ENCODE measurements at places on chromosomes 6 and 20.

DNA sequence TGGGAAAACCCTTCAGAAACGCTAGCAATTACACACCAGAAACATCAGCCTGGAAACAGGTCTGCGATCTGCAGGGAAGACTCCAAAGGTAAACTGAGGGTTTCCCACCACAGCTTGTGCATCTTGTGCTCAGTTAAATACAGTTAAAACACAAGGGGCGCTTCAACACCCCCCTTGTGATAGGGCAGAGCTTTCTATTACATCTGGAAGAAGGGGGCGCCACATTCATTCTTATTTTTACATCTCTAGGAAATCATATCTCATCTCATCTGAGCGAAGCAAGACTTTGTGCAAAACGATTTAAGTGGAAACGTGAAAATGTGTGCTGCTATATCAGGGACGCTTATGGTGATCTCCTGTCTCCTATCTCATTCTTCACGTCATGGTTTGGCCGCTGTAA is 58.5 kb downstream of the PRND start:
- DNase-seq = no peak

GRCh38 chr6:2558861-2559801 is 191.6 kb downstream of the MYLK4 start:
- no peak for DNase-seq

- DNase-seq = no peak
Observed at GRCh38 chr20:52150440-52151258, 40.9 kb downstream of the ZFP64 start.

DNA sequence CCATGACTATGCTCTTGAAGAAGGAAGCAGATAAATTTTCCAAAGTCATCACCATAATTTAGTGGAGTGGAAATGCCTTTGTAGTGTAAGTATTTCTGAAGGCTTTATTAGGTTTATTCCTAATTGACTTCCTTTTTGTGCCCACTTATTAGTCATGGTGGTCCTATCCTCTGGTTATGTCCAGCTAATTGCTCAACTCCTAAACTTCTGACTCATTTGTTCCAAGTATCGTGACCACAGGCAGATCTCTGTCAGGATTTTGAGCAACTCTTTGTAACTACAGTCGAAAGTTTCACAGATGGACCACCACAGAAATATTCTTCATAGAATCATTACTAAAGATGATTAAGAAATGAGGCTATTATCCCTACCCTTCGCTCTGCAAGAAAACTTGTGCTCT is 315.6 kb upstream of the PTCHD4 start:
- DNase-seq = no peak

DNA sequence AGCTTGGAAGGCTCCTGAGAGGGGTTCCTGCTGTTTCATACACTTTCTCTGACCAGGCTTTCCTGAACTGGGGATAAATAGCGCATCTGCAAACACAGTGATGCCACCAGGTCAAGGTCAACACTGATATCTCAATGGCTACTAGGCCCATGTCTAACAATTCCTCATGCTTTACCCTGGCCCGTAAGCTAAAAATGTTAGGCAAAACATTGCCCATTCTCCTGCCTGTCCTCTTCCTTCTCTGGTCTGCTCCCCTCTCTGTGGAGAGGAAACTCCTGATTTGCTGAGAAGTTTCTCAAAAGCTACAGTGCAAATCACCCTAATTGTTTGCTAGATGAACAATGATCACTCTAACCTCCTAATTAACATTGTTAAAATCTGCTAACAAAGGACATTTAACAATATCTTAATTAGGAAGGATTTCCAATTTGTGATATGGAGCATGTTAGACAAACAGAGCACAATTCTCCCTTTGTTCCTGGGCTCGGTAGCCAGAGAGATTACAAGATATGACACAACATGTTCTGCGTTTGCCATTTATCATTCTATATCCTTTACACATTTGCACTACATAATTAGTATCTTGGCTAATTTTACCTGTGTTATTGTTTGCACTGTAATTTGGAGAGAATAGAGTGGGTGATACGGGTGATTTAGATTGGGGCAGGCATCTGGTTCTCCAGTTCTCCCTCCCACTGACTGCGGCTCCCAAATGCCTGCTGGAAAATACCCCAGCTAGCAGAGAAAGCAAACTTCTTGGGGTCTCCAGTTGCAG is 266.8 kb downstream of the CD83 start:
- no peak for DNase-seq

DNA sequence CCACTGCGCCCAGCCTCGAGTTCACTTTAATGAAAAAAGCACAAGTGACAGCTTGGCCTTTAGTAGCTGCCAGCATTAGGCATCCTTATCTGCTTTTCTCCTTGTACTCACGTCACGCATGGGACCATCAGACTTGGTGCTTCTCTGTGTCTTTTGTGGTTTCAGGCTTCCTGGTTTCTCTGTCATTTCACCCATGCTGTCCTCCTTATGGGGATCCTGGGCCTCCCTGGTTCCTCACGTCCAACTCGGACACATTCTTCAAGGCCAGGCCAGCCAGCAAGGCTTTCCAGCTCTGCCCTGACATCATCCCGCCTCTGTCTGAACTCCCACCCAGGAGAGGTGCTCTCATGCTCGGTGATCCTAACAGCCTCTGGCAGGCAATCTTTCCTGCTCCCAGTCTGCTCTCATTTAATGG is 83.2 kb downstream of the TIAM2 start:
- DNase-seq = no peak

GRCh38 chr6:50691814-50692495 is 21.4 kb upstream of the TFAP2D start:
- DNase-seq = no peak

DNA sequence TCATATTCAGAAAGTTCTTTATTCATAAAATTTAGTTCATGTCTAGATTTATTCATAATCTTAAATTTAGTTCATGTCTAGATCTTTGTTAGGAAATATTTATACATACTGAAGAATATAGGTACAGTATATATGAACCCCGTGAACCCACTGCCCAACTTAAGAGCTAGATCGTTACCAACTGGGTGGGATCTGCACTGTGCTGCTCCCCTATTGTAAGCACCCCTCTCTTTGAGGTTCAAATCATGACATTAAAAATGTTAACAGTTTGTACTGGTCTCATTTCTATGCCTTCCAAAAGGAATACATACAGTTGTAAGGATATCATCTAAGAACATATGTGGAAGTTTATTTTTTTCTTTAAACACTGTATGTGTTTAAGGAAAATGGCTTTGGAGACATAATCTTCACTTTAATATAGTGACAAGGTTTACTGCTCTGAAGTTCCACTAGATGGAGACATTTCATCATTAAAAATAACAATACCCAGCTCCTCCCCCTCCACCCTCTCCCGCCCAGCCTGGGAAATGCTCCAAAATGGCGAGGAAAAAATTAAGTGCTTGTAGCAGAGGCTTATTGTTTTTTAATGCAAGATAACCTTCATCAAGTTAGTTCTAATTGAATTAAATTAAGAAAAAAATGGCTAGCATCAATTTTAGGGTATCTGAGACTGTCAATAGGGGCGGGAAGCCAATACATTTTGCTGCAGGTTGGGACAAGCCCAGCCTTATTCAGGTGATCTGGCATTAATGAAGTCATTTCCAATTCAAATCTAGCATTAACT is 104.1 kb upstream of the TRAF3IP2 start:
- DNase-seq = peak; percentile 22

DNA sequence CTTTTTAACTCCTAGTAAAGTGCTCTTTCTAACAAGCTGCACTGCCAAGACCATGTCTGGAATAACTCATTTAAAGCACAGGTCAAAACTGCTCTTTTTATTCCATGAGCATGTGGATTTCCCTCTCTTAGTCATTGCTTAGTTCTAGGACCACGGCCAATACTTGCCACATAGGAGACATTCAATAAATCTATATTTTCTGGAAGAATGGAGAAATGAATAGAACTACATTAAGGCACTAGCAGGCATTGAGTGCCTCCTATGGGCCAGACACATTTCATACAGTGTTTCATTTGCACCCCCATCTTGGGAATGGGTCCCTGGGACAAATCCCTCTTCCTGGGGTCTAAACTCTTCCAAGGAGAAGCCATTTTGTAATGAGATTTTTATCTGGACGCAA is 552.8 kb upstream of the CITED2 start:
- DNase-seq = no peak

GRCh38 chr20:50320901-50321796 is 130.5 kb downstream of the CEBPB start:
- DNase-seq = no peak

DNA sequence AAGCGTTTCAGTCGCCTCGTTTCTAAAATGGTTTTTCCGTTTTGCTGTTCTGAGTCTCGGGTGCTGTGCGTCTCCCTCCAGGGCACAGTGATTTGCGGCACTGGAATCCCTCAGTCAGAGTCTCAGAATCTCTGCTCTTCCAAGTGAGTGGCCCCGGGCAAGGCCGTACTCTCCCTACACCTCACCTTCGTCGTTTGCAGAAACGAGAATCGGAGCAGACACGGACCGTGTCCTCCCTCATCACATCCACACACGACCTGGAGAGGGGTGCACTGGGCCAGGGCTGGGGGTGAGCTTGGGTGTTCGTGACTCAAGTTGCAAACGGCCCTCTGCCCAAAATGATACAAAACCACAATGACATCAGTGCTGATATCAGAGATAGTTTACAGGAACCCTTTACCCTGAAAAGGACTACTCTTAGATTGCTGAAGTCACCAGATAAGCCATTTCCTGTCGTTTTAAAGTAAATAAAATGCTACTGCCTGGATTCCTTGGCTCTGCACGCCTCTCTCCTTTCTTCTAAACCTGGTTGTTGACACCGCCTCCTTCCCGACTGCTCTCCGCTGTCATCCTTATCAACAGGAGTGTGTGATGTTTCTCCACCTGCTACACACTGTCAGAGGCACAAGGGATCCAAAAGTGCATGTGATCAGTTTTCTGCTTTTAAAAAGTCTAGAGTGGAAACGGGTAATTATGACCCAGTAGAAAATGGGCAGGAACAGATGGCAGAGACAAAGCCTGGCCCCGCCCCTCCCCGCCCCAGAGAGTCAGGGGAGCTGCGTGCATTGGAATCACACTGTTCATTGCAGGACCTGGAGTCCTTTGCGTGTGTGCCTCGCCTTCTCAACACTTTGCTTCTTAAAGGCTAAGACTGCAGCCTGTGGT is 38.4 kb downstream of the KIF25 start:
- no peak for DNase-seq

DNA sequence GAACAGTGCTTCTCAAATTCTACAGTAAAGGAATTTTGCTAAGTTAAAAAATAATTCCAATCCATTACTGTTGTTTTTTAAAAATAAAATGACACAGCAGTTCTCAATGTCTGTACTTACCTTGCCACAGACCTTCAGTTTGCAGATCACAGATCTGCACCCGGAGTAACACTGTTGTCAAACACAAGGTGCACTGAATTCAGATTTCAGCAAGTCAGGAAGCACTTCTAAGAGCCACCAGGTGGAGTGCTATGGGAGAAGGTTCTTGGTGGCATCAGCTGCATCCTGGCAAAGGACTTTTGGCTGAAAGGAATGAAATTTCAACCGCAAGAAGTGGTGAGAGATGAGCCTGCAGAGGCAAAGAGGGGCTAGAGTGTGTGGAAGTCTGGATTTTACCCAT is 17.4 kb downstream of the RSPH4A start:
- no peak for DNase-seq

DNA sequence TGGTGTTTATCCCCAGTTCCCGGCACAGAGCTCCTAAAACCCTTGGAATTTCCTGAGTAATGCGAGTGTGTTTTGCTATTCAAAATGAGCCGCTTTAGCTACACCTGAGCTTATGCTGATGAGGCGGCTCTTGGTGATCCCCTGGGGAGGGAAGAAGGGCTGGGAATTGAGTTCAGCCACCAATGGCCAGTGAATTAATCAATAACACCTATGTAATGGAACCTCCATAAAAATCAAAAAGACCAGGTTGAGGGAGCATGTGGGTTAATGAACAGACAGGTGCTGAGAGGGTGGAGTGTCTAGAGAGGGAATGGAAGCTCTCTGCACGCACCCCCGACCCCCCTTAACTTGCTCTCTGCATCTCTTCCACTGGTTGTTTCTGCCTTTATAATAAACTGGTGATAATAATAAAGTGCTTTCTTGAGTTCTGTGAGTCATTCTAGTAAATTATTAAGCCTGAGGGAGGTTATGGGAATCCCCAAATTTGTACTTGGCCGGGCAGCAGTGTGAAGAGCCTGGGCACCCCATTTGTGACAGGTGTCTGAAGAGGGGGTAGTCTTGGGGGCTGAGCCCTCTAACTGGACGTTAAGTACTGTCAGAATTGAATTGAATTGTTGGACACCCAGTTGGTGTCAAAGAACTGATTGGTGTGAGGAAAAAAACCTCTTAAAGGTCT is 24.6 kb upstream of the SERPINB1 start:
- no peak for DNase-seq

GRCh38 chr6:38146021-38146733 is 326.6 kb downstream of the ZFAND3 start:
- DNase-seq = no peak

DNA sequence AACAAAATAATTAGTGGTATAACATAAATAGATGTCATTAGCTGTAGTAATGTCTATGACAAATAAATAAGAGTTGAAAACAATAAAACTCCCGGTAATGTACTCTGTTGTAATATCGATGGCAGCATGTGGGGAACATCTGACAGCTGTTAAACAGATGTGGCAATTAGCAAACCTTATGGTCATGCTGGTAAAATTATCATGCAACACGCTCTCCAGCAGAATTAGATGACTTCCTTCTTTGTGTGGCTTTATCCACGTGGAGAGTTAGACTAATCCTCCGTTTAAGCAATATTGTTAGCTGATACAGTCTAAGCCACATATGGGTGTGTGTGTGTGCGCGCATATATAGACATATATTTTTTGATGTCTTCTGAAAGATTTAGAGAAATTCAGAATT is 77.7 kb upstream of the ZFP64 start:
- no peak for DNase-seq

DNA sequence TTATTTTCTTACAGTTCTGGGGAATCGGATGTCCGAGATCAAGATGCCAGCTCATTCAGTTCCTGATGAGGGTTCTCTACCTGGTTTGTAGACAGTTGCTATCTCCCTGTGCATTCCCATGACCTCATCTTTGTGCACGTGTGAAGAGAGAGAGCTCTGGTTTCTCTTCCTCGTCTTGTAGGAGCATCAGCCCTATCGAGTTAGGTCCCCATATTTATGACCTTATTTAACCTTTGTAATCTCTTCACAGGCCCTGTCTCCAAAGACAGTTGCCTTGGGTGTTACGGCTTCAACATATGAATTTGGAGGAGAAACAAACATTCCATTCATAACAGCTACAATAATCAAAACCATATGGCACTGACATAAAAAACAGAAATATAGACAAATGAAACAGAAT is 455.3 kb downstream of the HACE1 start:
- DNase-seq = no peak

DNA sequence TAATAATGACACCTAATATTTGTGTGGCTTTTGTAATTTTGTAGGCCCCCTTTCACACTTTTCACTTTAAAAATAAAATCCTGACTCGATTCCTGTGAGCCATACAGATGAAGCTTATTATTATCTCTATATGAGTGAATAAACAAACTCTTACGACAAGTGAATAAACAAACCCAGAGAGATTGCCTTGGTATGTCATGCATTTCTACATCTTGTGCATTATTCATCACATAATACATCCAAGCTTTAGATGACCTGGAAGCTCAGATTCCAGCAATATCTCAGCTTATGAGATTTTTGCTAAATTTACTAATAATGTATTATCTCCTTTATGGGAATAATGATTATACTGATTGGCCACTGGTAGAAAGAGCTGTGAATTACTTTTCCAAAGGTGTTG is 248.2 kb downstream of the TBX18 start:
- DNase-seq = no peak

Data from stimulated activated CD8-positive, alpha-beta memory T cell treated with anti-CD3 and anti-CD28 coated beads, Interleukin-15, amount 100 ng/mL, for 1 hour (primary cell).